Neural crest cell (in vitro differentiated cells): ENCODE measurements at places on chromosomes 7 and 10. TPM values are rescaled to one million over a fixed set of nuclear protein-coding genes. Genes with fewer than 3 reads are reported as not detected.

SPDYE5 gene
- total RNA-seq, result not detected in 2 replicates

SFRP5 gene
- not detected in 2 replicates for total RNA-seq

GRCh38 chr10:17768957-17769356 is 17.0 kb downstream of the TMEM236 start:
- no peaks in the 10 kb centered on the region for H3K36me3 ChIP-seq
- no peak overlapping the region for H3K27ac ChIP-seq

NEBL gene
- total RNA-seq, result 8.4 TPM in 2 replicates

DNA sequence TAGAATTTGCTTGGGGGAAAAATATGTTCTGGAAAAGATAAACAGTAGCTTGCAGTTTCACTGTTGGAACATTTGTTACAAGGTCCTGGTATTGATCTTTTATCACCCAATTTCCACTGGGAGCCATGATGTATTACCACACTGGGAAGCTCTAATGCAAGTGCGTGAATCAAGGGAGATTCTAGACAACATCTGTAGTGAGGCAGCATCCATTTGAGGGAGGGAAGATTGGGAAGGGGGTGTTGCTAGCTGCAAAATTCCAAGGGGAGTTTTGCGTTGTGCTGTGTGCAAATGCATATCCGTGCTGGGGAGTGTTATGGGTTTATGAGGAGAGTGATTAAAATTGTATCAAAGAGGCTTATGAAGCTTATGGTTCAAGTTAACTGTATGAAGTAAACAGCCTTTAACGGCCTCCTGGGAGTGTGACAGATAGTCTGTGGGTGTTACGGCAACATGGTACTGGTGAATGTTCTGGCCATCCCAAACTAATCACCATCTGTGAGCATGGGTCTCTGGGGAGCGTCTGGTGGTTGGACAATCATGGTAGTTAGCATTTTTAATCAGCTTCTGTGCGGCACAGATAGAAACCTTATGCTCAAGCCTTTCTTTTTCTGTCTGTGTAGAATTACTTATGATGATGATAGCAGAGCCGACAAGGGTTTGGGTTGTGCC is 601.9 kb upstream of the GALNT17 start:
- H3K4me1 ChIP-seq, result peaks cover 30% of the 10 kb centered on the region
- H3K4me3 ChIP-seq, result no peak overlapping the region
- no peak overlapping the region for H3K27ac ChIP-seq
- DNase-seq, result no peak
- no peaks in the 10 kb centered on the region for H3K27me3 ChIP-seq

DNA sequence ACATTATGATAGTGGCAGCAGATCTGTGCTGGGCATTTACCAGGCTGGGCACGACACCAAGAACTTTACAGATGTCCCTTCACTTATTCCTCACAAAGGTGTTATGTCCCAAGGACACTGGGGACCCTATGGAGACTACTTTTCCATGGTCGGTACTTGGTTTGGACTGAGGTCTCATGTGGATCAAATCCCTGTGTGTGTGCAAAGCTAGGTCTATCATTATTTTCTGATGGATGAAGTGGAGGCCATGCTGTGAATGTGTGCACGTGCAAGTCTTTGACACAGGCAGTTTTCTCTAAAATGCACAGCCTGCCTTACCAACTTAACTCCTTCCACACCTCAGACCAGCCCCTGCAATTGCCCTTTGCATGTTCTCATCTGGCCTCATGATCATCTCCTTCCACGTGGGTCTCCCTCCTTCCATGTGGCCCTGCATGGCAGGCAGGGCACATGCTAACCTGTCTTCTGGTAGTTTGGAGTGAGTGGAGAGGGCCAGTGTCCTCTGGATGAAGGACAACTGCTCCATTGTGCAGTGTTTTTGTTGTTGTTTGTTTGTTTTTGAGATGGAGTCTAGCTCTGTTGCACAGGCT is 16.0 kb upstream of the ZNF273 start:
- no peak overlapping the region for H3K4me3 ChIP-seq
- no peak for DNase-seq
- no peaks in the 10 kb centered on the region for H3K36me3 ChIP-seq
- peaks cover 9% of the 10 kb centered on the region for H3K4me1 ChIP-seq

OR13A1 gene
- total RNA-seq, result 0.09 TPM in 1 of 2 replicates, not detected in the other

PANK1 gene
- total RNA-seq, result 46.9 and 47.2 TPM in 2 replicates
